NB4 (cell line): ENCODE measurements at places on chromosomes 16 and 17.

DNA sequence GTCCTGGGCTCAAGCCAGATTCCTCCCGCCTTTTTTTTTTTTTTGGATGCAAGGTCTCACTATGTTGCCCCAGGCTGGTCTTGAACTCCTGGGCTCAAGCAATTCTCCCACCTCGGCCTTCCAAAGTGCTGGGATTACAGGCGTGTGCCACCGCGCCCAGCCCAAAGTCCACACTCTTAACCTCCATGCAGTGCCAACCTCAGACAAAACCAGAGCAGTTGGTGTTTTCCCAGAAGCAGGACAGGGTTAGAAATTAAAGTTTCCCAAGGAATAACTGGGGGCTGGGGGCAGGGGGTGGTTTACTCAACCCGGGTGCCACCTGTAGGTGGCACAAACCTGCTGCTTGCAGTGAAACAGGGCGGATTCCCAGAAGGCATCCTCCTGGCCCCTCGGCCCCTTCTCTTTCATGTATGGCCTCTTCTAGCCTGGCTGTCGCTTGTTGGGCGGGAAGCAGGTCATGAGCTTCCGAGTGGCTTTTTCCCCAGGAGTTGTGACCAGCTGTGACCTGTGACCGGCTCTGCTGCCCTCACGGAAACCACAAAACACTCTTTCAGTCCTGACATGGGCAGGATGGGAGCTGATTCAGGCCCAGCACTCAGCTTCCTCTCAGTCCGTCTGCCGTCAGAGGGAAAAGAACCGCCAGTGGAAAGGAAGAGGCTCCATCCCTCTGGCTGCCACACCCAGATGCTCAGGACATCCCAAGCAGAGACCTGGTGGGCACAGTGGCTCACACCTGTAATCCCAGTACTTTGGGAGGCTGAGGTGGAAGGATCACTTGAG, 25.6 kb upstream of the USP7 start:
- DNase-seq: no peak

DNA sequence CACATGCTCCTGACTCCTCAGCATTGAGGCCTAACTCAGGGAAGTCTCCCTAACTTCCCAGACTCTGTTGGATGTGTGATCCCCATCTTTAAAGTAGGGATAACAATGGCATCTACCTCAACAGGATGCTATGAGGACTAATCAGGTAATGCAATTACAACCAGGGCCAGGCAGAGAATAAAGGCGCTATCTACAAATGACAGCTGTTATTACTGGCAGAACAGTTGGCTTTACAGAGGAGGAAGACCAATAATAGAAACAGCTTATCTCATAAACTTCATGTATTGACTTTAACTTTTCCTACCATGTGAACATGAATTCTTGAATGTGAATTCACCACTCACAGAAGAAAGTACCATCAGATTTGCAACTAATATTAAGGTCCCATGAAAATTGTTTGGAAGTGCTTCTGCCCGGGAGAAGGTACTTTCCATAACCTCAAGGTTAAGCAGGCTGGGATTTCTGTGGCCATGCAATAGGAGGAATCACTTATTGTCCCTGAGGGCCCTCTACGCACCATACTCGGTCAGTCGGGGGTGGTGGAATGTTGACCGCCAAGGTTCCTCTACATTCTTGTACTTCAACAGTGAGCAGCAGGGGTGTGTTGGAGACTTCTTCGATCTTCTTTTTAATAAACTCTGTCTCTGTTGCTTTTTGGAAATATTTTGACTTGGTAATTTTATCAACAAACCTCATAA, 22.6 kb upstream of the ERN1 start:
- no peak for DNase-seq

- peak; percentile 35 for DNase-seq
Observed at GRCh38 chr17:10613775-10614513, 43.2 kb downstream of the MYH3 start.

DNA sequence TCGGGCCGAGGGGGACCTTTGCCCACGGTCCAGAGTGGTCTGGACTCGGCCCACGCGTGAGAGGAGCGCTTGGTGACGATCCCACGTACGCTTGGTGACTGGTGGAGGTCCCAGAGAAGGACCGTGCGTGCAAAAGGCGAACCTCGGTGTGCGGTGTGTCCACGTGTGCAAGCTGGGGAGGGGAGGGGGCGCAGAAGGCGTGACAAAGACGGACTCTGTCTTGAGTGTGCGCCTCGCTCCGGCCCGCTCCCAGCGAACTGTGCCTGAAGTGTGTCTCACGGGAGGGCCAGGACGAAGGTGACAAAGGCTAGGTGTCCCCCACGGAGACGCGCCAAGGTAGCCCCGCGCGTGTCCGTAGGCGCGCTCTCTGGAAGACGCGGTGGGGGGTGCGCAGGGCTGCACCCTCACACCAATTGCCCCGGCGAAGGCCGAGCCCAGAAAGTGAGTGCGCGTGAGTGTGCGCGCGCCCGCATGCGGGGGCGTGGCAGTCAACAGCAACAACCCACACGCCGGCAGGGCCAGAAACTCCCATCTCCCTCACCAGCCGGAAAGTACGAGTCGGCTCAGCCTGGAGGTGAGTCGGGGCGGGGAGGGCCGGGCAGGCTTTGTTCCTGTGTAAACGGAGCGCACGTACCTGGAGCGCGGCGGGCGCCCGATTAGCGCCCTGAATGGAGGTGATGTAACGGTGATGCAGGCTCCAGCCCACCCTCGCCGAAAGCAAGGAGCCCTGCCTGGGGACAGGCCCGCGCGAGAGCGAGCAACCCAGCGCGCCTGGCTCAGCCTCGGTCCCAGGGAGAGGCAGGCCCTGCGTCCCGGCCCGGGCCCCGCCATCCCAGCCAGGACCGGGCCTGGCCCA, at the start of gene GPRC5C:
GPRC5C (plus strand) TSS at position 521 of the 856 bp plus-strand sequence. CDS start 7,689 bp downstream, outside the sequence.
- DNase-seq: peak; percentile 80

DNA sequence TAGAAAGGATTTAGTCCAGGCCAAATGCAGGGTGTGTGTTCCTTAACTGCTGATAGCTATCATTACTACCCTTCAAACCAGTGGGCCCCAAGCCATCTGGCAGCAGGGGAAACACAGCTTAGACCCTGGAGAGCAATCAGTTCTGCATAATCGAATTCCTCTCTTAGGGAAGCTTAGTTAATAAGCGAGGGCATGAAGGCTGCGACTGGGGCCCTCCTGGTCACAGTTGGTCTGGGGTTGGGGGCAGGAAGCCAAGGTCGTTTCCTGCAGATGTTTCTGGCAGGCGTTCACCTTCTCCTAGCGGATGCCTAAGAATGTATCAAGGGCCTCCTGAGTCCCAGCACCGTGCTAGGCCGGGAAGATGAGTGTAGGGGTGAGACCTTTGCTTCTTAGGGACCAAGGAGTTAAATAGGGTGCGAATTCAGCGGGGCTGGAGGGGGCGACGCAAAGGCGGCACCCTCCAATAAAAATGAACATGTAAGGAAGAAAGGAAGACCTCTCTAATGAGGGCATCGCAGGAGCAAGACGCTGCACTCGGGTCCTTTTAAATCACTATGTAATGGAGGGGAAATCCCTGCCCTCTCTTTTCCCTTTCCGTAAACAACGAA, 16.5 kb upstream of the EEF2K start:
- no peak for DNase-seq

DNA sequence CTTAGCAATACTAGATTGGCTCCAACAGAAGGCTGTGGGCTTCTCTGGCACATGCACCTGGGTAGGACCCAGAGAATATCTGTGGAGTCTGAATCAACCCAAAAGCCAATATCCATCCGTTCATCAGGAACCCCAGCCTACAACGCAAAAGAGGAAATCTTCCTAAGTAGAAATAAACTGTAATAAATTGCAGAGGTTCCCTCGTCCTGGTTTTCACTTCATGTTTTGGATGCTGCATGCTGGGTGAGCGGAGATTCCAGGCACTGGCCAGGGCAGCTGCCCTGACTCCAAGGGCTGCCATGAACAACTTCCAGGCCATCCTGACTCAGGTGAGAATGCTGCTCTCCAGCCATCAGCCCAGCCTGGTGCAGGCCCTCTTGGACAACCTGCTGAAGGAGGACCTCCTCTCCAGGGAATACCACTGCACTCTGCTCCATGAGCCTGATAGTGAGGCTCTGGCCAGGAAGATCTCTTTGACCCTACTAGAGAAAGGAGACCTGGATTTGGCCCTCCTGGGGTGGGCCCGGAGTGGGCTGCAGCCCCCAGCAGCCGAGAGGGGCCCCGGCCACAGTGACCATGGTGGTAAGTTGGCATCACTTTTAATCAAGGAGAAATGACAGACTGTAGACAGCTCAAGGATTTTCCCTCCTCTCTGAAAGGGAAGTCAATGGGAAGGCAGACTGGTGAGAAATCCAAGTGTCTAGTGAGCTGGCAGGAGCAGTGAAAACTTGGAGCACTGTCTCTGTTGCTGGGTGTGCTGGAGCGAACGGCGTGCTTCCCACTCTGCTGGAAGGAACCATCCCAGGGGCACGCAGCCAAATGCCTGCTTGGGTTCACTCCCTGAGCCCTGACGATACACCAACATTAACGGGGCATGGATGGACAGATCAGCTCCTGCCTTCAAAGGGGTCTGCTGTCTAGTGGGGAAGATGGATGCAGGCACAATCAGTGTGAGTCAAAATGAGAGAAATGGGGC, 10.7 kb upstream of the CIITA start:
- DNase-seq: no peak

DNA sequence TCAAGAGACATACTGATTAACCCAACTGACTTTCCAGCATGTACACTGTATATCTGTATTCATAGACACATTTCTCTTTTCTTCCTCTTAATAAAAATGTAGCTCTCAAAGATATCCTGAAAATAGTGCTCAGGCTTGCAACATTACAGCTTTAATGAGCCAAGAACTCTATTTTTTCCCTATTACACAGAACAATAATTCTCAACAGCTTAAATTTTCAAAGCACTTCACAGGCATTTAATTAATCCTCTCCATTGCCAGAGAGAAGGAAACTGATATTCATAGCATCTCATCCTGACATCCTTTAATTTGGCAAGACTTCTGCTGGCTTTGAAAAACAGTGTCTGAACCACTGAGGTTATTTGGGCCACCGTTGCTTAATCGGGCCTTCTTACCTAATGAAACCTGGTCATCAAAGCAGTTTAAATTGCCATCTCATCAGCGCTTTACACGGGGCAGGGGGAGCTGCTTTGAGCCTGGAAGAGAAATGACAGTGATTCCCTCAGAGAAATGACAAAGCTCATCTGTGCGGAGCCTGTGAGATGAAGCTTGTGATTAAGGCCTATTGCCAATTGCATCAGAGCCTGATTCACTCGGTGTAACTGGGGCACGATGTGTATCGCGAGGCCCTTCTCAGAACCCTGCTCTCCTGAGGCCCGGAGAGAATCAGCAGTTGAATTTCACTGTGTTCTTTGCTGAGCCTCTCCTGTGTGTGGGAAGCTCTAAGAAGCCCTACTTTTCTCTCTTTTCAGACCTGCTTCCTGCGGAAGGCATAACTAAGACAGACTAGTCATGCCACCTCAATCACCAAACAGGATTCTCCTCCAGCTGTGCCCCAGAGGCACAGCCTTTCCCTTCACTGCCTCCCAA, 8.5 kb upstream of the SIAH1 start:
- DNase-seq: no peak

GRCh38 chr16:67013823-67014633, 14.9 kb upstream of the CBFB start:
- DNase-seq: peak; percentile 90

GRCh38 chr16:67917140-67917851, 14.4 kb downstream of the CTRL start:
- DNase-seq: no peak

GRCh38 chr17:68457168-68457538, at the start of gene WIPI1:
Gene WIPI1, minus strand, starts transcription at chr17:68457496. Its CDS starts 75 bp downstream, at chr17:68457421.
- DNase-seq: no peak

GRCh38 chr16:54987081-54987480, 56.4 kb downstream of the IRX5 start:
- no peak for DNase-seq

GRCh38 chr16:57416084-57416483, 11.5 kb downstream of the CCL17 start:
- DNase-seq: no peak

- no peak for DNase-seq
Observed at GRCh38 chr16:57159447-57159846, 26.4 kb downstream of the PSME3IP1 start.

DNA sequence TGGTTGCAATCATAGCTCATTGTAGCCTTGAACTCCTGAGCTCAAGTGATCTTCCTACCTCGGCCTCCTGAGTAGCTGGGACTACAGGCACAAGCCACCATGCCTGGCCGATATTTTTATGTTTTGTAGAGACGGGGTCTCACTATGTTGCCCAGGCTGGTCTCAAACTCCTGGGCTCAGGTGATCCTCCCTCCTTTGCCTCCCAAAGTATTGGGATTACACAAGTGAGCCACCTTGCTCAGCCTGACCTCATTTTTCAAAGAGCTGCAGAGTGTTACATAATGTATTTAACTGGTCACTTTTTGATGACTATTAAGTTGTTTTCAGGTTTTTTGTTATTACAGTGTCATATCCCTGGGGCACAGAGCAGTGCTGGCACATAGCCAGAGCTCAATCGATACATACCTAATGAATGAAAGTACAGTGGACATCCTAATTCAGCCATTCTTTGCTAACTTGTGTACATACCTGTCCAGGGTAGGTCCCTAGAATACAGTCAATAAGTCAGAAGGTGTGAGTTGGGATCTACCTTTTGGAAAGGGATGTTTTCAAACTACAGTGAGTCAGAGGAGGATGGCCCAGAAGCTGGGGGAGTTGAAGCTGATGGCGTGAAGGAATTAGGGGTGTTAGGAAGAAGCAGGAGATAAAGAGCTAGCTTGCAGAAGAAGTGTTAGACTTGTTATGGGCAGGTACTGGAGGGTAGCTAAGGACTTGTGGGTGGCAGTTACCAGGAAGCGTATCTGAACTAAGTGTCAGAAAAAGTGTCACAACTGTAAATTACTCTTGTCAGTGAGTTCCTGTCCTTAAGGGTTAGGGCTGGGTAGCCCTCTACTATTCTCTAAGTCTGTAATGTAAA, 20.1 kb upstream of the CYLD start:
- DNase-seq: no peak

GRCh38 chr16:78502812-78503350, 403.4 kb downstream of the WWOX start:
- DNase-seq: no peak

DNA sequence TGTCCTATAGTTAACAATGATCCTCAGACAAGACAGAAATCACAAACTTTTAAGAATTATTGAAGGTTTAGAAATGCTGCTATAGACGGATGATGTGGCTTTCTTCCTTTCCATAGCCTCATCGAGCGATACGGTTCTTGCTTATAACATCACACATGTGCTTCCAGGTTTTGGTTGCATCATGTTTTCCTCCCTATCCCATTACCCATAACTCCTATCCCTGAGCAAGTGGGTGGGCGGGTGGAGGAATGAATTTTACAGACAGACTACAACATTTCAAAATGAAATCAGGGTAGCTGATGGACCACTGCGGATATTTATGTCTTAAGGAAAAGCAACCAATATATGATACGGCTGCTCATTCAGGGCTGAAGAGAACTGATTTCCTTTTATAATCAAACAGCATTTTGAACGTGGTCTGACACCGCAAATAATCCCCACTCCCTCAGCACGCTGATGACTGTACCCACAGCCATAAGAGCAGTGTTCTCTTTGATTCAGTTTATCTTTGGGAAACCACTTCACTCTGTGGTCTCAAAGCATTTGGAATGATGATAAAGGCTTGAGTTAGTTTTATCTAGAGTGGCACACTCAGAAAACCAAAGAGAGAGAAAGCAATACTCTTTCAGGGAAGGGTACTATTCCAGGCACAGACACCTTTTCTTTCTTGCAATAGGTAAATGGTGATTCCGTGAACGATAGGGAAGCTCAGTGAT, 4.6 kb upstream of the AKTIP start:
- DNase-seq: no peak
